Activated B cell treated with CpG ODN at 0.5 μM for 24 hours (primary cell): ENCODE measurements at places on chromosomes 6 and 20.

GRCh38 chr6:137736048-137736818 lies 130.8 kb upstream of the TNFAIP3 start:
- DNase-seq = no peak

- DNase-seq = peak; percentile 46
Measured at GRCh38 chr6:89411145-89412070, 665 bp downstream of the RRAGD start.

DNA sequence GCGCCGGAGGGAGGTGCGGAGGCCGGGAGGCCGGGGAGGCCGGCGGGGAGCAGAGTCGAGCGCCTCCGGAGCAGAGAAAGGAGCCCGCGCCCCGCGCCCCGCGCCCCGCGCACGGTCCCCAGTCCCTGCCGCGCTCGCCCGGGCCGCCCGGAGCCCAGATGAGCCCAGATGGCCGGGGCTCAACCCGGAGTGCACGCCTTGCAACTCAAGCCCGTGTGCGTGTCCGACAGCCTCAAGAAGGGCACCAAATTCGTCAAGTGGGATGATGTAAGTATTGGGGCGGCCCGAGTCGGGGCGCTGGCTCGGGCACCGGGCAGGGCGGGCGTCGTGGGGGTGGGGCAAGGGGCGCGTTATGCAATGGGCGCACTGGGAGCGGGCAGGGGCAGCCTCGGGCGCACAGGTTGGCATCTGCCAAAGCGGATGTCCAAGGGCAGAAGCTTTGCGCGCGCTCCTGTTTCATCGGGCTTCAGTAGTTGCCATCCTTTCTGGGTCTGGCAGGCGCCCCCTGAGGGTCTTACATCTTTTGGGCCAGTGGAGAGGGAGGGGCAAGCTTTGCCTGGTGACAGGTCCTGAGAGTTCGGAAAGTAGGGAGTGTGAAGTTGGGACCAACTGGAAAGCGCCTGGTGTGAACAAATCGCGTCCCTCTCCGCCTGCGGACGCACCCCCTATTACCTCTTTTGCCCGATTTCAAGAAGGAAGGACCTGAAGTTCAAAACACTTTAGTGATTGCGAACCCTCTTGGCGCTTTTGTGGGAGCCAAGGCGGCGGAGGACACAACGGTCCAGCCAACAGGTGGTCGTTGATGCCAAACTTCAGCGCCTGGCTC lies 631 bp downstream of the PLCB1 start:
- no peak for DNase-seq

DNA sequence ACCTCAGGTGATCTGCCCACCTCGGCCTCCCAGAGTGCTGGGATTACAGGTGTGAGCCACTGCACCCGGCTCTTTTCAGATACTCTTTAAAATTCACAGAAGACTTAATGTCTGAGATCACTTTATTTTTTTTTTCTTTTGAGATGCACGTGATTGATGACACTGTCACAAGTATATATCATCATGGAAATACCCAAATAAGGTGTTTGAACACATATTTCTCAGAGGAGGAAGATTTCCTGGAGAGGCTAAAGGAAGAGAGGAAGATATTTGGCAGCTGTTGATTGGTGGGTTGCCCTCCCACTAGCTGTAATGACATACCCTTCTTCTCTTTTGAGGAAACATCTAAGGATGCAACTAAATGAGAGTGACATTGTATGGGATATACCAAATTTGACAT lies 225.9 kb upstream of the CITED2 start:
- no peak for DNase-seq

DNA sequence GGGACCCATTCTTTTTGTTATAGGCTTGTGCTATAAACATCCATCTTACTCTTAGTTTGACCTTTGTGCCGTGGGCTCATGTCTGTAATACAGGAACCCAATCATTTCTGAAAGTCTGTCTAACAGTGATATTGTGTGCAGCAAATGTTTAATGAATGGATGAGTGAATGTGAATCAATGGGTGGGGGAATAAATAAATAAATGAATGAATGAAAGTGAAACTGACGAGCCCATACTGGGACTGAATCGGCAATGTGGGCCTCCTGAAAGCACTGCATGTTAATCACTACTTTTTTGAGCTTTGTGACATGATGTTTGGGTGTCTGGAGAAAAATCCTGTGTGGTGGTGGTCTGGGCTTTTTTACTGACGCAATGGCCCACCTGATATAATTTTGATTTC lies 175.0 kb downstream of the GMPR start:
- DNase-seq = no peak

- no peak for DNase-seq
Measured at GRCh38 chr6:81562169-81562568, 190.3 kb downstream of the TENT5A start.

DNA sequence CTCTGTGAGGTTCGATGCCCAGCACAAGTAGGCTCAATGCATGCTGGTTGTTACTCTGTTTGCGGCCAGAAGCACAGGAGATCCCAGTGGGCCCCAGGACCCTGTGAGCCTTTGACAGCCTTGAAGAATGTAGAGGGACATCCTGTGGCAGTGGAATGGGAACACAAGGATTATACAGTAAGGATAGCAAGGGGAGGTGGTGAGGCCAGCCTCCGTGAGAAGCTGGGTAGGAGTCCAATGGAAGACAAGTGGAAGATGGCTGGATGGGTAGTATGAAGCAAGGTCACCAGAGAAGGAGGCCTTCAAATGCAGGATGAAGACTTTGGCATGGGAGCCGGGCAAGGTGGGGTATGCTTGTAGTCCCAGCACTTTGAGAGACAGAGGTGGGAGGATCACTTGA lies 622.9 kb upstream of the CDH4 start:
- DNase-seq = no peak

GRCh38 chr6:107491138-107491609 lies 1.3 kb downstream of the SOBP start:
- peak; percentile 30 for DNase-seq

DNA sequence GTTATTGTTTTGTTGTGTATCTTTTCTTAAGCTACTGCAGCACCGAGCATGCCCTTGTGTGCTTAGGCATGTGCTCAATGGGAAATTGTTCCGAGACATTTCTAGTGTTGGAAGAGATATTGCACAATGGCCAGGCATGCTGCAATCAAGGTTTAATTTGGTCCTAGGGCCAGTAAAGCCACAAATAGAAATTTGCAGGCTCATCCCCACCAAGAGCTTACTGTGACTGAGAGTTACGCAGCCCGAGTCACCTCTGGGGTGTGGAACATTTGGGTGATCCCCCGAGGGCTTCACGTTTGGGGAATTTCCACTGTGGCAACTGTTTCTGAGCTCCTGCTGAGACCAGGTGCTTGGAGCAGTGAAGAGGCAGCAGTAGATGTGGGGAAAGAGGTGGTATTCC lies 65.8 kb downstream of the ADTRP start:
- DNase-seq = no peak

GRCh38 chr6:144478483-144478882 lies 193.3 kb downstream of the UTRN start:
- no peak for DNase-seq

GRCh38 chr6:131678442-131678841 lies 22.8 kb downstream of the OR2A4 start:
- DNase-seq = no peak

DNA sequence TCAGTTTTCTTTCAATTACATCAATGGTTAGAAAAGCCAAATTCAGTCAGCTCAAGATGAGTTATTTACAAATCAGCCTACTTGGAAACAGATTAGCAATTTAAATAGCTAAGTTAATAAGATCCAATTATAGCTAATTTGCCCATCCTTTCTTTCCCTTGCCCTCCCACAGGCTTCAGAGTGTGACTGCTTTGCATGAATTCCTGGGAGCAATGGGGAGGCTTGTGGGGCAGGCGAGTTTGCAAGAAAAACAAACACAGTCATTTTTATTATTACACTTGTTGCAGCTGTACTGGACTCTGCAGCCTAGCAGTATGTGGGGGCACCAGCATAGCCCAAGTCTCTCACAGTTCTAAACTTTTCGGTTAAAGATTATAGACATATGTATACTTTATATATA lies 219.0 kb downstream of the NKAIN2 start:
- no peak for DNase-seq

GRCh38 chr20:44866703-44867335 lies 18.7 kb upstream of the YWHAB start:
- no peak for DNase-seq

DNA sequence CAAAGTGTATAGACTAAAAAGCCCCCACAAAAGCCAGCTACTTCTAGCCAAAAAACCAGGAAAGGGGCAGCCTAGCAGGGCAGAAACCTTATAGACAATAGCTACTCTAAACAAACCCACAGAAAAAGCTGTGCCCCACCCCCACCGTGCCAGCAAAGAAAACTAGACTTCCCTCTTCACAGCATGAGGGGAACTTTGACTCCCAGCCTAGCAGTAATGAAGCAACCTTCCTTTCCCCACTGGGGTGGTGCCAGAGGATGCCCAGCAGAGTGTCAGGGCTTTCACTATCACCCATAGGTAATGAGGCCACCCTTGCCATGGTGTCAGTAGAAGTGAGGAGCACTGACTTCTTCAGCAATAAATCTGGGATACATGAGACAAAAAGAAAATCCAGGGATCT lies 99.0 kb upstream of the LGSN start:
- no peak for DNase-seq

GRCh38 chr6:135306740-135307420 lies 125.8 kb downstream of the MYB start:
- DNase-seq = no peak

DNA sequence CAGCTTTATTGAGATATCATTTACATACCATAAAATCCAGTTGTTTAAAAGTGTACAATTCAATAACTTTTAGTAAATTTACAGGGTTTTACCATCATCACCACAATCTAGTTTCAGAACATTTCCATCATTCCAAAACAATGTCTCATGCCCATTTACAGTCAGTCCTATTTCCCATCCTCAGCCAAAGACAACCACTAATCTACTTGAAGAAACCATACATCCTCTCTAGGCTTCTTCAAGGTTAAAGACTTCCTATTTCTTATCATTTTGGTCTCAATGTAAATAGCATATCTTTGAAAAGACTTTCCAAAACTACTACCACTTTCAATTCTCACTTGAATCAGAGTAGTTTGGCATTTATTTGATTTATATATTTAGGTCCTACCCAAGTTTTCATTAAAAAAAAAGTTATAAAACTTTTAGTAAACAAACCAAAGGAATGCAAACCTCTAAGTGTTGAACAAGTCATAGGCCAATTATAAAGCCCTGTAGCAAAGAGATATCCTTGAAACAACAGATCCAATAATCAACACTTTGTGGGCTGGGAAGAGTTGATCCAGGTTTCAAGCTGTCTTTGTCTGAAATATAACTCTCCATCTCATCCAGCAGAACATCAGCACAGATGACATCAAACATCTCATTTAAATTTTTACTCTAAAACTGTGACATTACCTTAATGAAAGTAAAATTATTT lies 211.3 kb upstream of the RUNX2 start:
- no peak for DNase-seq

- DNase-seq = no peak
Measured at GRCh38 chr6:107633680-107634323, 143.9 kb downstream of the SOBP start.

GRCh38 chr6:158784505-158784904 lies 34.7 kb downstream of the EZR start:
- DNase-seq = no peak

DNA sequence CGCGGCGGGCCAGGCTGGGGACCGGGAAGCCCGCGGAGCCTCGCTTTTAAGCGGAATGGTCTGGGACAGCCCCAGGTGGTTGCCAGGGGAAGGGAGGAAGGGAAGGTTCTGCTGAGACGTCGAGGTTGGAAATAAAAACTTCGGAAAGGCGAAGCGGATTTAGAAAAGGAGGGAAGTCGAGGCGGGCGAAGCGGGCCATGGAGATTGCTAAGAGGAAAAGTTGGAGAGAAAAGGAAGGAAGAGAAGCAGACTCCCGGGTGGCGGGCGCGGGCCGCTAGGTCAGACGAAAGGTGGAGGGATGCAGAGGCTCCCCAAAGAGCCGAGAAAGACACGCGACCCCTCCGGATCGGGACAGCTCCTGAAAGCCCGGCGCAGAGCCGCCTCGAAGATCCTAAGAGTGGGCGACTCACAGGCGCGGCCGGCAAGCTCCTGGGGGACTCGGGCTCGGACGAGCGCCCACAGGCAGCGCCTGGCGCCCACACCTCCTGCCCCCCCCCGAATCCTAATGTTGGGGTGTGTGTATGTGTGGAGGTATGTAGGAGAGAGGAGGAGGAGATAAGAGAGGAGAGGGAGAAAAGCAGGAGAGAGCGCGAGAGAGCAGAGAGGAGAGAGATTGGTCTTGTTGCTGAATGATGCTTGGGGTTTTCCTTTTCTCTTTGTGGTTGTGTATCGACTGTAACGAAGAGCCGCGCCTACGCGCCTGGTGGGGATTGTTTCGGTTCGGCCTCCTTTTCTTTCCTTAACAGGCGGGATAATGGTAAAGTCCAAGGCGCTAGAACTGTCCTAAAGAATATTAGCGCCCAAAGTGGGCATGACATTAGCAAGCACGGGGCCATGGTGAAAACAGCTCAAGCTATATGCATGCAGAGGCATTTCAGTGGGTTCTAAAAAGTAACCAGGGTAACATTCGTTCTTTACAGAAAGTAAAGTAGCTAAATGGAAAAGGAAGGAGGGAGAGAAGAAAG lies 1.5 kb downstream of the TFAP2B start:
- DNase-seq = no peak

GRCh38 chr6:10540073-10540746 lies 19.1 kb downstream of the GCNT2 start:
- no peak for DNase-seq

GRCh38 chr20:3164763-3165410 lies 5.2 kb upstream of the FASTKD5 start:
- no peak for DNase-seq

- DNase-seq = no peak
Measured at GRCh38 chr6:35248300-35248699, 11.2 kb upstream of the ZNF76 start.

- DNase-seq = no peak
Measured at GRCh38 chr6:22447249-22448196, 121.8 kb upstream of the HDGFL1 start.

GRCh38 chr6:151060096-151060765 lies 179.5 kb upstream of the AKAP12 start:
- DNase-seq = no peak

DNA sequence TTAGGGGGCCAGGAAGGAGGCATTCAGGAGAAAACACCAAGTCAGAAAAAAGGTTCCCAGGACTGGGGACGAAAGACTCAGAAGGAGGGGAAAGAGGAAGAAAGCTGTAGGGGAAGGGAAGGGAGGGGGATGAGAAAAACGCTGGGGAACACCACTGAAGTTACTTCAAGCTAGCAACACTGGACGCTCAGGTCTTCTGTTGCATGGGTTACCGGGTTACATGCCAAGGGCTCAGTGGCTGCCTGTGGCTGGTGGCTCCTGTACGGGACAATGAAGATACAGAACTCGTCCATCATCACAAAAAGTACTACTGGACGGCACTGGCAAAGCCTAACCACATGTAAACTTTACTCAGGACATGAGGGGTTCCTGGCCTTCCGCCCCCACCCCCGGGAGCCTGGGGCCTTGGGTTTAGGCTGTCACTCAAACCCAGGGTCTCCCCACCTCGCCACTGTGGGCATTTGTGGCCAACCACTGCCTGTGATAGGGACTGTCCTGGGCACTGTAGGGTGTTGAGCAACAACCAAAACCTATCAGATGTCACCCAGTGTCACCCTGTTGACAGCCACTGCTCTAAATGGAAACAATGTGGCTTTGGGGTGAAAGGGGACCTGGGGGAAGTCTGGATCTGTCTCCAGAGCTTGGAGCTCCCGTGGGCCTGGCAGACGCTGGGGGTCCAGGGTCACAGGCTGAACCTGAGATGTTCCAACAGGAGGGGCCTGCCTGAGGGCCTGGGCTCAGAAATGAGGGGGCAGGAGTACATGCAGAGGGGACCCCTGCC lies 40.3 kb upstream of the CD93 start:
- DNase-seq = no peak

GRCh38 chr6:39079197-39080125 lies 30.9 kb downstream of the GLP1R start:
- DNase-seq = no peak

GRCh38 chr6:107709341-107709740 lies 114.8 kb downstream of the SCML4 start:
- no peak for DNase-seq
